ENCODE measurements at places on chromosomes 6 and 20.

DNA sequence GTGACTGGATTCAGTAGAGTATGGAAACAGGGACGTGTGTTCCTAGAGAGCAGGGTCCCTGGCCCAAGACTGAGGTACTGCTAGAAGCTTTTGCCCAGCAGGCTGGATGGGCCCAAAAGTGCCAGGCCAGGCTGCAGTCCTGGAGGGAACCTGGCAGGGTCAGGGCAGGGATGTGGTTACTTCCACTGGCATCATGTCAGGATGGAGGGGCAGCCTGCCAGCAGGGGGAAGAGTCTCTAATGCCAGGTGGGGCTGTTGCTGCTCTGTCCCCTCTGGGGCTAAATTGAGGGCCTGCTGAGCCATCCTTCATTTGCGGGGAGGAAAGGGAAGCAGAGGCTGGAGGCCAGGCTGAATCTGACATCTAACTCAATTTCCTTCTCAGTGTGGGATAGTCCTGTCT lies 17.2 kb downstream of the ZDHHC14 start:
- DNase-seq: no peak

- no peak for DNase-seq
These were observed 45.6 kb upstream of the SGK1 start for GRCh38 chr6:134363323-134364039.

- no peak for DNase-seq
These were observed 79.6 kb downstream of the IPCEF1 start for GRCh38 chr6:154276810-154277628.

GRCh38 chr20:59364611-59365010 lies 64.2 kb downstream of the EDN3 start:
- no peak for DNase-seq

- DNase-seq: no peak
These were observed 329.1 kb downstream of the TFAP2B start for GRCh38 chr6:51147756-51148155.

DNA sequence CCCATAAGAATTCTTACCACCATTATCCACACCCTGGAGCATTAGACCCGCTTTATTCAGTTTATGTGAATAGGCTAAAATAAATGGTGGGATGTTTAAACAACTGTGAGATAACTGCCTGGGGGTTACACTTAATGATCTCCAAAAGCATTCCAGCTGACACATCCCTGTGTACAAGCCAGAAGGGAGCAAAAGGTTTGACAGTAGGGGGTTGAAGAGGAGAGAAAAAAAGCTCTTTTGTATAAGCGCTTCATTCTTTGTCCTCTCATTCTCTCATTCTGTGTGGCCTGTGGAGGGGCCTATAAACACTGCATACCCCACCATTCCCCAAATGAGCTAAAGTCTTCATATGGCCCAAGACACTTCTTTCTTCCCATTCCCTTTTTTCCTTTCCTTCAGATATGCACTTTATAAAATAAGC lies 30.8 kb upstream of the COL21A1 start:
- no peak for DNase-seq

DNA sequence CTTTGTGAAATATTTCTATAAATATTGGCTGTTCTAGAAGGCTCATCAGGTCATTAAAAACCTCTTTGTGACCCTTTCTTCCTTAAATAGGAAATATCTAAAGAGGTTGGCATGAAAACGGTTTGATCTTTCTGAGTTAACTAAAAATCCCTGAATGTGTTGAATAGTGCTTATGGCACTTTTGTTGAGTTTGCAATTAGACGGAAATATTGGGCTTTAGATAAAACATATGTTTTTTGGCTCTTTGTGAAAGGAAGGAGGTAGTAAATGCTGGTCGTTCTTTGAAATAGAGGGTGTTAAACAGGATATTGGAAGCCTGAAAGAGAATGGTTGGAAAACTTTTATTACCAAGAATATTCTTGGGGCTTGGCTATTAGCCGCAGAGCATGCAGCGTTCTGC lies 163.0 kb downstream of the ARID1B start:
- no peak for DNase-seq

GRCh38 chr20:49288784-49289696 lies 11.2 kb upstream of the ZNFX1 start:
- no peak for DNase-seq

DNA sequence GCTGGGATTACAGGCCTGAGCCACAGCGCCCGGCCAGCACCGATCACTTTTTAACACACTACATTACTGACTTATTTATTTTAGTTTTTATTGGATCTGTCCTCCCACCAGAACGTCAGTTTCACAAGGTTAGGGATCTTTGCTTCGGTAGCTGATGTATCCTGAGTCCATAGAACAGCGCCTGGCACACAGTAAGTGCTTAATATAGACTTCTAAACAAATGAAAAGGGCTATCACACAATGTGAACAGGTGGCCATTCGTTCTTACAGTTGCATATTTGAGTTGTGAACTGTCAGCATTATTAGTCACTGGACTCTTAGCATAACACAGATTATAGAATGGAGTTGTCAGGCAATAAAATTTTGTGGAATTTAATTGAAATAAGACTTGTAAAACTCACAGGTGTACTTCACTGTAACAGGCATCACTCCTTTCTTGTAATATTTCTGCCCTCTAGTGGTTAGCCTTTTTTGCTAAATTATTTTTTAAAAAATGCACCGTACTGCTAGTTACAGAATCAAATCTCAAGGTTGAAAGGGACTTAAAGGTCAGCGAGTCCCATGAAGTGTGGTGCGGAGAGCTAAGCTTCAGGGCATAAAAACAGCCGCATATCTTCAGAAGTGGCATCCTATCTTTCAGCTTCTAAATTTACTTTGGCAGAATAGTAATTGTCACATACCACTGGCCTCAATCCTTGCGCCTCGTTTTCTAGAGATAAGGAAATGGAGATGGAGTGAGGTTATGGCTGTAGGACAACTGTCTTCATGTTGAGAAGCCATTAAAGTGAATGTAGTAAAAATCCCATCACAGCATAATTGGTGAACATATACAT lies 3.4 kb upstream of the TBC1D7 start:
- no peak for DNase-seq

GRCh38 chr6:169998457-169998856 lies 247.0 kb downstream of the ERMARD start:
- no peak for DNase-seq

DNA sequence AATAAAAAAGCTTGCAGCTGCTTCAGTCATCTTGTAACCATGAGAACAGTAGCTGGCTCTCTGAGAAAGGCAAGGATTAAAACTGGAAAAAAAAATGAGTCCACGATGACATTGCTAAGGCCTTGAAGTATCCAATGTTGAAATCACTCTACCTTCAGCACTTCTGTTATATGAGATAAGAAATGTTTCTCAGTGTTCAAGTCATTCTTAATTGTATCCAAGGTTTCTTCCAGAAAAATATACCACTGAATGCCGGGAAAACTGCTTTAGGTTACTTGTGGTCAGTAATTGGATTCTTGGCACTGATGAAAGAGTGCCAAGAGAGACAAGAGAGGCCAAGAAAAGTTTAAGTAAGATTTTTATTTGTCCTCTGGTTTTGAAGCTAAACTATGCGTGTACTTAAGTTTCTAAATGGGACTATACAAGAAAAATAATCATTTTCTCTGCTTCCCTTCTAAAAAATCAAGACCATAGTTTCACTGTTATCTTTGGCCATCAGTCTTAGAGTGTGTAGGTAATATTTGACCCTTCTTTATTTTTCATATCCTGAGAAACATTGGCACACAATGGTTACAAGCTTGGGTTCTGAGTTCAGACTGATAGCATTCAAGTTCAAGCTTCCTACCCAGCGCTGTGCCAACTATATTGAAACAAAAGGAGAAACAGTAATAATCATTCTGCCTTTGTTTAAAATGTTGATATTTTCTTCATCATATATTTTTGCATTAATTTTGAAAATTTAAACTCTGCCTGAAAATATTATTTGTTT lies 84.6 kb downstream of the TRDN start:
- DNase-seq: no peak

GRCh38 chr6:132362442-132363185 lies 38.7 kb downstream of the MOXD1 start:
- DNase-seq: no peak

DNA sequence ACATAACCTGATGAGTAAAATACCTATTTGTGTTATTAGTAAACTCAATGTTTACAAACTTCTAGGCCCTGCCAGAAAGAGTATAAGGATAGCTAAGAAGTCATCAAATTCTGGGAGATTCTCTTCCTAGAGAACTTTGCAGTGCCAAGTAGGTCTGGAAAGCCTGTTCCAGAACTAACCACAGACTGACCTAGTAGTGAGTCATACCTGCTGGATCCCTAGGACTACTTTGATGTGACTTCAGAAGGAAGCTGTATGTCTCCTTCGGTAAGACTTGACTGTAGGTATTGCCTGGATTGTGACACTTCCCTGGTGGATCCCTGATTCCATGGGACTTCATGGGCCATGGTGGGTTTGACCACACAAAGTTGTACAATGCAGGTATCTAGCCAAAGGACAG lies 131.7 kb downstream of the DNAH8 start:
- no peak for DNase-seq

DNA sequence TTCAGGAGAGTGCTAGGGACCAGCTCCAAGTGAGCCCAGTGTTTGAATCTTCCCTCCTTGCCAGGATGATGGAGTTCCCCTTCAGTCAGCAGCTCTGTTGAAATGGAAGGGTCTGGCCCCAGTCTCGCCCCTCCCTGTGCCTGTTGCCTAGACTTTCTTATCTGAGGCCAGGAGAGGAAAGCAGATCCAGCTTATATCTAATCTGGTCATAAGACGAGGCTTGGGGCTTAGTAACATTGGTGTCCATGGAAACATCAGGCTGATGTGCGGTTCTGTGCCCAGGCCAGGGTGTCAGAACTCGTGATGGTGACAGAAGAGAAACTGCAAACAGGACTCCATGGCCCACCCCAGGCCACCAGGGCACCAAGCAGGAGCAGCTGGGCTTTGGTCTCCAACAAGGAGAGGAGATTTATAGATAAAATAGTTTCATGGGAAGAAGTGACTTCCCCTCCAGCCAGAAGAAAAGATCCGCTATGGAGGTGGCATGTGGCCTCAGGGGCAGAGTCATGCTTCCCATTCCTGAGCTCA lies 9.8 kb downstream of the MAS1L start:
- no peak for DNase-seq

DNA sequence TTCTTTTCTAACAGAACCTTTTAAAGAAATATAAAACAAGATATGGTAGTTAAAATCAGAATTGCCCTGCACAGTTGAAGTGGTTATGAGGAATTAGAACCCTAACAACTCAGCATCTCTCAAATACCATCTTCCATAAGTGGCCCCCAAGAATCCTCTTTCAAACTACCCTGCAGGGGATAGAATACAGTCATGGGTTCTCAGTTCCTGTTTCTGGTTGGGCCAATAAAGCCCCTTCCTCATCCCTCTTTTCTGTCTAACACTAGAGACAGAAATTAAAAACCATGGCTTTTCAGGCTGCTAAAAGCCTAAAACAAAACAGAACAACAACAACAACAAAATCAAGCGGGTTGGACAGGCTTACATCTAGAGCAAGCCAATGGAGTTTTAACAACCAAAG lies 6.7 kb upstream of the LCA5 start:
- no peak for DNase-seq

DNA sequence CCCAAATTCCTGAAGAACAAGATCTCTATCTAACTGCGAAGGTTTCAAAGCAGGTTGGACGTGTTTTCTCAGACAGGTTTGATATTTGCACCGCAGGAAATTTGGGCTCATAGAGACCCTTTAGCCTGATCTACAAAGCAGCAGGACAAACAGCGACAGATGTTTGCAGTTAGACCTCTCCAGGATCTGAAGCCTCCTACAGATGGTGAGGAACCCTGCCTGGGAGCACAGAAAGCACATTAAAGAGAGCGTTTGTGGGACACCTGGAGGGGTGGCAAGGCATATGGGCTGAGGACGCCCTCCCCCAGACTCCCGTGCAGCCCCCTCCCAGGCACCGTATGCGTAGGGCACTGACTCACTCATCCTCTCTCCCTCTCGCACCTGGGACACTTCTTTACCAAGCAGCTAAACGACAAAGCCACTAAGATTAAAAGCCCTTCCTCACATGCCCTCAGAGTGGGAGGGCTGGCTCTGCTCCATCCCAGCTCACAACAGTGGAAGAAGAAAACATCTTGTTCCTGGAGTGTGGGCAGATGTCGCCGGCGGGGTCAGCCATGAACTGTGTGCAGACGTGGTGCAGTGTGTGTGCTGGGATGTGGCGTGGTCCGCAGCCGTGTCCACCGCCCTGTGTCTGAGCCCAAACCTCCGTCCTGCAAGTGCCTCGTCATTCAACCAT lies 249.7 kb upstream of the AFDN start:
- no peak for DNase-seq

DNA sequence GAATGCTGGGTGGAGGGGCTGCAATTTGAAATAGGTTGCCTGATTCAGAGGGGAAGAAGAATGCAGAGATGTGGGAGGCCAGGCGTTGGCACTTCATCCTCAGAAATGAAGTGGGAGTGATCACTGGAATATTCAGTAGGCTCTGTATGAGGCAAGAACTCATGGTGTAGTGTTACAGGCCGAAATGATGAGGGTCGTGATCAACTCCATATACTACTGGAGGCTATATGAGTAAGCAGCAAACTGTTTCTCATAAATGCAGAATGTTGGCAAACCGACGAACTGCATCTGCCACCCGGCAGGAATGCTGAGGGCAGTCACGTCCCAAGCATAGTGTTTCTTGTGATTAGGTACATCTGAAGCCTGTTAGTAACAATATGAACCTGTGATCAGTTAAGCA lies 12.7 kb downstream of the KCNS1 start:
- no peak for DNase-seq

DNA sequence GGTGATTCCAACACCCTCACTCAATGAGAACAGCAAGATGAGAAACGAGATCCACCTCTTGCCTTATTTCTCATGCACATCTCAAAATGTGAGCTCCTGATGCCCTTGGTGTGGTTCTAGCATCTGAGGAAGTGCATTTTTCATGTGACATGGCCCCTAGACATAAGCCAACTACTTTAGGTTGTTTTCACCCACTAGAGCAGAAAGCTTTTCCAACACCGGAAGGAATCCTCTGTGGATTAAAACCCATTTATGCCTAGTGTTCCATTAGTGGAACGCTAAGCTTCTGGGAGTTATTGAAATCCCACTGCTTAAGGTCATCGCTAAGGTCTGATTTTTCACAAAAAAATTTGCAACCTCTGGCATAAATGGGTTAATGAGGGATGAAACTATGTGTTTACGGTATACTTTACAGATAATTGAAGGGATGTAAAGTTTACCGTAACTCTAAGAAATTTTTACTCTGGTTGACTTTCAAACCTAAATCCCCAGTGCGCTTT lies 24.0 kb downstream of the CYP24A1 start:
- no peak for DNase-seq

DNA sequence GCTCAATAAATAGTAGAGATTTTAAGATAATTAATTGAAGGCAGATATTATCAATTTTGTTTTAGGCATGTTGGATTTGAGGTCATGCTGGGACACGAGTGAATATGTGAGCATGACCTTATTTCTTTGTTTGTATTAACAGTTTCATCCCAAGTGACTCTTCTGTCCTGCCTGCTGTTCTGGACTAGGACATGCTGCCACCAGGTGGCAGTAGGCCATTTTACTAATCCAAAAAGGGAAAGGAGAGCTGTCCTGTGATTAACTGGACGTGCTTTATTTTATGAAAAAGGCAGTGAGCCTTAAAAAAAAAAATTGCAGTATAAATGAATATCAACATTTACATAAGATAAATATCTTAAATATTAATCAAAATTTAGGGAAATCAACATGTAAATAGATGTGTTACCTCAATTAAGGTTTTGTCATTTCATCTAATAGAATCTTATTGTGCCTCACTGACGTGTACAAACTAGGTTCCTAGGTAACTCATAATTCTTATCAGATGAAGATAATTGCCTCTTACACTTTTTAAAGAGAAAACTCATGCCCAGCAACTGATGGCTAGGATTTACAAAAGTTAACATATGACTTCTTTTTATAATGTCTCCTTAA lies 49.8 kb downstream of the FRK start:
- no peak for DNase-seq
